ENCODE measurements at places on chromosomes 6 and 20. TPM values are rescaled to one million over a fixed set of nuclear protein-coding genes. Genes with fewer than 3 reads are reported as not detected.

Gene VSX1
- not detected for total RNA-seq

Gene MYLK4
- 0.23 TPM for total RNA-seq

Gene MROH8
- 1.3 TPM for total RNA-seq

DNA sequence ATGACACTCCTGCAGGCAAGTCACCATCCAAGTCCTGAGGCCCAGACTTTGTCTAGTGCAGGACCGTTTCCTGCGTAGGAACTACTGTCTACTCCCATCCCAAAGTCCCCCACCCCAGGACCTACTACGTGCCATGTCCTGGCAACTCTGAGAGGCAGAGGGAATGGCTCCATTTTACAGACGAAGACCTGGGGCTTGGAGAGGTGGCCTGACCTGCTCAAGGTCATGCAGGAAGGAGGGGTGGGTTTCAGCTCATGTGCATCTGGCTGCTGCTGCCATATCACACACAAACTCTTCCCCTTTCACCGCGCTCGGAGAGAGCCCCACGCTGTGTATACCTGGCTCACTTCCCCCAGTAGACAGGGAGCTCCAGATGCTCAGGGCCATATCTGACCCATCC, 1.2 kb upstream of the NOL4L start:
- H3K27me3 ChIP-seq = peaks cover 21% of the 10 kb centered on the region
- no peaks in the 10 kb centered on the region for H3K36me3 ChIP-seq
- H3K27ac ChIP-seq = no peak overlapping the region
- peaks cover 5% of the 10 kb centered on the region for H3K4me1 ChIP-seq
- no peak for DNase-seq

DNA sequence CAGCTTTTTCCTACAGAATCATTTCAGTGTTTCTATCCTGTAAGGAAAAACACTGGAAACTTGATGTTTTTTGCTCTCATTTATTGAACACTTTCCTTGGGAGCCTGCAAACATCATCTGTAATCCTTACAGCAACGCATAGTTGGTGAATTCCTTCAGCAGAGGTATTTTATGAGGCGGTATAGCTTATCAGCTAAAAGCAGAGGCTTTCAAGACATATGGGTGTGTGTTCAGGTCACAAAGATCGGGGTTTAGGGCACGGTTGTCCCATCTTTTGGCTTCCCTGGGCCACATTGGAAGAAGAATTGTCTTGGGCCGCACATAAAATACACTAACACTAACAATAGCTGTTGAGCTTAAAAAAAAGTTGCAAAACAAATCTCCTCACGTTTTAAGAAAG, 185.0 kb downstream of the AIG1 start:
- H3K27me3 ChIP-seq = no peaks in the 10 kb centered on the region
- no peaks in the 10 kb centered on the region for H3K36me3 ChIP-seq
- H3K27ac ChIP-seq = no peak overlapping the region
- no peak overlapping the region for H3K4me3 ChIP-seq
- no peaks in the 10 kb centered on the region for H3K4me1 ChIP-seq
- DNase-seq = no peak

- peak overlapping the region; percentile 20 for H3K27ac ChIP-seq
- DNase-seq = peak; percentile 42
- no peak overlapping the region for H3K4me3 ChIP-seq
- no peaks in the 10 kb centered on the region for H3K27me3 ChIP-seq
- H3K36me3 ChIP-seq = no peaks in the 10 kb centered on the region
These were observed 47.2 kb upstream of the CCN2 start for GRCh38 chr6:131998255-131998982.

DNA sequence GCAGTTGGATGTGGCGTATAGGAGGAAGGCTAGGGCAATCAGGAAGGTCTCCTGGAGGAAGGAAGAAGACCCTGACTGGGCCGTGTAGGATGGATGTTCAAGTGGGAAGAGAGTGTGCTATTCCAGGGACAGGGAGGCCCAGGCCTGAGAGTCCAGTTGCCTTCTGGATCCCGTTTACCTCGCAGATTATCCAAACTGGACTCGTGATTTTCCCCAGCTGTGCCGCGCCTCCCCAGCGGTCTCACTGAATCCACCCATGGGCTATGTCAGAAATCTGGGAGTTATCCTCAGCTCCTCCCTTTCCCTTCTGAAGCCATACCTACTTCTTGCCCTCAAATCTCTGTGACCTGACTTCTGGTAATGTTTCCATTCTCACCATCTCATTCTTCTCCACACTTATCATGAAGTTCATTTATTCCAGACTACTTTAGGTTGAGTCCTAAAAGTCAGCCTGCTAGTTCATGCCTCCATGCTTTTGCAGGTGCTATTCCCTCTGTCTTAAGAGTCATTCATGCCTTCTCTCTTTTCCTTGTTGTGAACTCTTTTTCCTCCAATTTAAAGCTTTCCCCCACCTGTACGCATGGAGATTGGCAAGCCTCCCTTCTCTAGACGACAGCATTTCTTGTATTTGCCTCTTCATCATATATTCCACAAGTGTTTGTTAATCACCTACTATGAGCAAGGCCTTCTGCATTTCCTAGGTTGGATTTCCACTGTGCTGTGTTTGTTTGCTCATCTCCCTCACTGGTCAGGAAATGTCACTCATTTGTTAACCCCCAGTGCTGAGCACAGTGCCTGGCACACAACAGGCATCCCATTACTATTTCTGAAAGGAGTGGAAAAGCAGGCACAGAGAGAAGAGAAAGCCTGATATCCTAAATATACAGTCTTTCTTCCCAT, 2.7 kb downstream of the SDCBP2 start:
- H3K27ac ChIP-seq = peak overlapping the region; percentile 99
- H3K4me3 ChIP-seq = peak overlapping the region; percentile 86
- DNase-seq = no peak

GRCh38 chr6:16461491-16461890, 223.1 kb downstream of the GMPR start:
- DNase-seq = no peak
- H3K27ac ChIP-seq = no peak overlapping the region
- H3K36me3 ChIP-seq = no peaks in the 10 kb centered on the region
- no peaks in the 10 kb centered on the region for H3K27me3 ChIP-seq

DNA sequence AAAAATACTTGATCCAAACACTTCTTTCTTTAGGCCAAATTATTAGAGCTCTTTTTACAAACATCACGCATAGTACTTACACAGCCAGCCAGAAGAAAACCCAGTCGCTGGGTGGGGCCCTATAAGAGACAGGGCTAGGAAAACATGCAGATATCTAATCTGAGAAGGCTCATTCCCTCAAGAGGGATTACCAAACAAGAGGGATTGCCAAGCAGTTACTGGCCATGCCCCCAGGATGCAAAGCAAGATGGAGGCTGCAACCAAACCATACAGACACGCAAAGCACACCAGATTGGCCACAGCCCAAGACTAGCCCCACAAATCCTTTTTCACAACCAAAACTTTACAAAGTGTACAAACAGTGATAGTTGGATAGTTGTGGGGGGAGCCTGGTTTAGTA, 1235.4 kb upstream of the GJE1 start:
- H3K27me3 ChIP-seq = no peaks in the 10 kb centered on the region
- H3K4me3 ChIP-seq = no peak overlapping the region
- no peak for DNase-seq
- no peaks in the 10 kb centered on the region for H3K4me1 ChIP-seq
- no peak overlapping the region for H3K27ac ChIP-seq

GRCh38 chr6:72412709-72413044, 209.2 kb upstream of the KCNQ5 start:
- H3K27ac ChIP-seq = no peak overlapping the region
- no peaks in the 10 kb centered on the region for H3K27me3 ChIP-seq
- H3K4me3 ChIP-seq = no peak overlapping the region
- H3K36me3 ChIP-seq = no peaks in the 10 kb centered on the region
- H3K4me1 ChIP-seq = no peaks in the 10 kb centered on the region

- H3K4me3 ChIP-seq = no peak overlapping the region
- H3K27me3 ChIP-seq = no peaks in the 10 kb centered on the region
- DNase-seq = no peak
- no peaks in the 10 kb centered on the region for H3K36me3 ChIP-seq
These were observed 25.4 kb upstream of the SPDEF start for GRCh38 chr6:34581561-34581920.
